ENCODE measurements at places on chromosomes 6 and 20.

- no peak for DNase-seq
These were observed 6.7 kb downstream of the PCK1 start for GRCh38 chr20:57567471-57568079.

GRCh38 chr6:113370508-113371502 is 486.3 kb upstream of the MARCKS start:
- DNase-seq: no peak

GRCh38 chr6:143806282-143807102 is 36.6 kb upstream of the LTV1 start:
- DNase-seq: no peak

GRCh38 chr6:77217896-77218295 is 245.4 kb downstream of the HTR1B start:
- no peak for DNase-seq

DNA sequence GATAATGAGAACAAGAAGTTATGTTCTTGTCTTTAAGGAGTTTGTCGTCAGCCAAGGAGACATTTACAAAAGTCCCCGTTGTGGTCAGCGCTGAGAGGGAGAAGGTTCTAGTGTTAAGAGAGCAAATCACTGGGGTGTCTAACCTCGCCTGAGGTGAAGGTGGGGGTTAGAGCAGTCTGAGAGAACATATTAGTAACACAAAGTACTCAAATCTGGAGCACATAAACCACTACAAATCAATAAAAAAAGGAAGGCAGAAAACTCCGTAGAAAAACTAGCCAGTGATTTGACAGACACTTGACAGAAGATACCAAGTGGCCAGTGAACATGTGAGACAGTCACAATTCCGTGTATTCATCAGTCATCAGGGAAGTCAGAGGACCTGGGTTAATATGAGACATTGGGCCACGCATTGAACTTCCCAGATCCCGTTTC is 45.4 kb downstream of the CDS2 start:
- DNase-seq: no peak

DNA sequence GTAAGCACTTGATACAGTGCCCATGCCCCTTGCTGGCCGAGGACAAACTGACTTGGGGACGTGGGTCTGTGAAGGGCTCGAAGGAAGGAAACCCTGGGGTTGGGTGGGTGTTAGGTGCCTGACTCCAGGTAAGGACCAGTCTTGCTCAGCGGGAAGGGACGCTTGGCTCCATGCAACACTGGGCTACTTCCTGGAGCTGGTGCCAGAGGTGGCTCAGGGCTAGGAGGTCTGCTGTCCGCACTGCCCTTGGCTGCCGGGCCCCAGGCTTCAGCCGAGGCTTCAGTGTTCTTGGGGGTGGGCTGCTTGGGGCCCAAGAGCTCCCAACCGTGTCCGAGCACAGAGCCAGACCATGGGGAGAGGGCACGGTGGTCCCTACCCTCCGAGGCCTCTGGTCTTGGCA is 5.3 kb downstream of the GATA5 start:
- no peak for DNase-seq
